ENCODE measurements at places on chromosomes 1 and 21.

DNA sequence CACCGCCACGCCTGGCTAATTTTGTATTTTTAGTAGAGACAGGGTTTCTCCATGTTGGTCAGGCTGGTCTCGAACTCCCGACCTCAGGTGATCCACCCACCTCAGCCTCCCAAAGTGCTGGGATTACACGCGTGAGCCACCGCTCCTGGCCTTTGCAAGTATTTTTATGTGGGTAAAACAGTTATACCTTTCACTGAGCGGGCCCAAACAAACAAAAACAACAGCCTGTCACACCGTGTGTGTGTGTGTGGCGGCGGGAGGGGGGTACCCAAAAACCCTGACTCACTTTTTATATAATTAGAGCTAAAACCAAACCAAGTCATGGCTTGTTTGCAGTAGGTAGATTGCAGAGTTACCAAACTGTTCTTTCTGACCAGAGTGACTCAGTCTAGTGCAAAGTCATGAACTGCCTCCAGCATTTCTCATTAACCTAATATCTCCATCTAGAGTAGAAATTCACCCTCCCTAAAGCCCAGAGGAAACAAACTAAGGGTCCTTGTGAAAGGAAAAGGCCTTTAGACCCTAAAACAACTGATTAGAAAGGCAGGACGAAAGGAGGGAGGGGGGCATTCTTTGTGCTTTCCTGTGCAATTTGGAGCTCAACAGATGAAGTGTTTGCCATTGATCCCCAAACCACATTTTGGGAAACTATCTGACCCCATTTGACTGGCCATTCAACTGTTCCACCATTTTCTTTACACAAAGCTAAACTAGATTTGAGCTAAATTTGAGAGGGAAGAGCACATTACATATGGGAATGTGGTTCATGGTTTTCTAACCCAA, 181.0 kb downstream of the DHRS3 start:
- no peak for DNase-seq

DNA sequence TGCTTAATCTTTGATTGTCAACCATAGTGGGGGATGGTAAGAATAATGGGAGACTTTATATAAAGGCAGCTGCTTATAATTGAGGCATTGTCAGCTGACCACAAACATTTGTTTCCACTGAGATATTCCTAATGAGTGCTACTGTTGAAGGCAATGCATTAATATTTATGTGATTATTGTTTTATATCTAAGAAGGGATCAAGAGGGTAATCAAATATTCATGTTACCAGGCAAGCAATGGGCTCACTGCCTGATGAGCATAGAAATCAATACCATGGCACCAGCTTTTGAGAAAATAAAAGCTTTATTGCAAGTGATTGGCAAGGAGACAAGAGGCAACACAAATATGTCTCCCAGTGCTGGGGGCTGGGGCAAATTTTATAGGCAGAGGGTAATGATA, 706.7 kb upstream of the ADAMTS5 start:
- no peak for DNase-seq

DNA sequence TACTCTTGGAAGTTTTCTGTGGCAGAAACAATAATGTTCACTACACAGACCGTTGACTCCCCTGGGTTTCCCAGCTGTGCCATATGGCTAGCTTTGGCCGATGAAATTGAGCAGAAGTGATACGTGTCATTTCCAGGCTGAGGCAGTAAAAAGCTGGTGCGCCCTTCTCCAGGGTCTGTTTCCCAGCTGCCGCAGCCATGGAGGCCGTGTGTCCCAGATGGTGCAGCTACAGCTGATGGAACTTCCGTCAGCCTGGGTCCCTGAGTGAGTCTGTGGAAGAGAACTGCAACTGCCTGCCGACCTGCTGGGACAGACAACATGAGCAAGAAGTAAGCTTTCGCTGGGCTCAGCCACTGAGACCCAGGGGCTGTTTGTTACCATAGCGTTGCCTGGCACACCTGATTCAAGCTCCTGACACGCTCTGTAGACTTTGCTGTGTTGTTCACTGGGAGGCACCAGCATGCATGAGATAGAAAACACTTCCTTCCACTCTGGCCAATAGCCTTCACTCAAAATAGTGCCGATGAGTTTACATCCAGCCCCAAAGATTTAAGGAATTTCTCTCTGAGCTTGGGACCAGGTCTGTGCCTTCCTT, 116.3 kb upstream of the SLC25A33 start:
- no peak for DNase-seq

GRCh38 chr21:15406791-15407190, 323.0 kb upstream of the USP25 start:
- DNase-seq = no peak

DNA sequence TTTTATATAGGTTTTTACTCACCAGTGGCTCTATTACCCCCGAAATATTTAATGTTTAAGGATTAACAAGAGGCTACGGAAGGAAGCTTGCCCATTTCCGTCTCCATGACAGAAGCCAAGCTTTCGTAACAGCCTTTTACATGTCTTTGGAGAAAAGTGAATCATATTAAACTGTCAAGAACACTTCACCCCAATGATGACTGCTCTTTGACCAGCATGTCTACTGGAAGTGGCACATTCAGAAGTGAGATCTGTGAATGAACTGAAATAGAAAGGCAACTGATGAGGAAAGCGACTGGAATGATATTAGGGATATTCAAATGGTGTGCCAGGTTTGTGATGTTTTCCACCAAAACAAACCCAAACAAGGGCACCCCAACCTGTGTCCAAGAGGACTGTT, 8.5 kb upstream of the PRDM15 start:
- no peak for DNase-seq

- no peak for DNase-seq
These were observed 354.3 kb downstream of the SRGAP2C start for GRCh38 chr1:121538943-121539575.

DNA sequence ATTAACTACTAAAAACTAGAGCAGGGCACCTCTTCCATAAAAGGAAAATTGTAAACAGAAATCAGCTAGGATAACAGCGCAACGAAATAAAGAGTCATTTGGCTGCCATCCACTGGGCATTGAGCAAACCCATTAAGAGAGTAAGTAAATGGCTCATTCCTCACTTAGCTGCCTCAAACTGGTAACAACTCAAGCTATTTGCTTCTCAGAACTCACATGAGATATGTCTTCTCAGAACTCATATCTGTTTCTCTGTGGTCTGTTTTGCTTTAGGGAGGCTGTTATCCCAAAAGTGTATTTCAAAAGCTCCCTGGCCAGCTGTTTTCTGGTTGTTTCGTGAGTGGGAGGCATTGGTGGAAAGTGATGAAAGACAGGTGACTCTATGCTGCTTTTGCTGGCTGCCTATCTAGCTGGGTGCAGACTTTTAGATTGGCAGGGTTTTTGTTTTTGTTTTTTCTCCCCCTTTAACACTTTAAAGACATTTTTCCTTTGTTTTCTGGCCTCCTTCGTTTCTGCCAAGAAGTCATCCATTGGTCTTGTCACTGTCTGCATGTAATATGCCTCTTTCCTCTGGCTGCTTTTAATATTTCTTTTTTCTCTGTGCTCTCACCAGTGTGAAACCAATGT, 269.2 kb upstream of the RGS18 start:
- DNase-seq = no peak

DNA sequence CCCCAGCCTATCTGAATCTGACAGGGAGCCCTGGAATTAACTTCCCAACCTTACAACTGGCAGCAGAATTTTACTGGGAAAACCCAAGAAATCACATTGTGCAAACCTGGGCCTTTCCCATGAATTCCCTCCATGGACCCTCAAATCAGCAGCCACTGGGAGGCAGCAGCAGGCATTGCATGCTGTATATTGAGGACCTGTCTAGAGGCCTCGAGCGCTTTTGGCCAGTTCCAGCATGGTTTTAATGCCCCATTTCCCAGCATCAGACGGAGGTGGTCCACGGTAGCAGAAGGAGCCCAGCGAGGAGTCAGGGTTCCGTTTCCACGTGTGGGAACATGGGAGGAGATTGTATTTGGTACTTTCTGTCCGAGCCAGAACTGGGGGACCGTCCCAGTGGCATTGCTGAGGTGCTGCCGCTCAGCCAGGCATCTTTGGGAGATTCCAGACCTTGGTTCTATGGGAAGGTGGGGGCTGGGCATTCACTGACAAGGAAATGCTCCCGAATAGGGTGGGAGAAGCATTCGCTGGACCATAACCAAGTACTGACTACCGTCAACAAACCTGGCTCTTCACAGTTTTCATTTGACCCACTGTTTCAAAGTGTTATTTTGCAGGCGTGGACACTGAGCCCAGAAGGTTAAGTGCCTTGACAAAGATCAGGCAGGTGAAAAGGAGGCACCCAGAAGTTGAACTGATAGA, 15.9 kb downstream of the BMP8A start:
- no peak for DNase-seq

GRCh38 chr1:88311907-88312306, 372.2 kb upstream of the PKN2 start:
- DNase-seq = no peak

GRCh38 chr1:6347641-6348487, 45.7 kb downstream of the ACOT7 start:
- DNase-seq = no peak

Measured in NCI-H1048 (cell line).